ENCODE measurements at places on chromosomes 3 and 15.

DNA sequence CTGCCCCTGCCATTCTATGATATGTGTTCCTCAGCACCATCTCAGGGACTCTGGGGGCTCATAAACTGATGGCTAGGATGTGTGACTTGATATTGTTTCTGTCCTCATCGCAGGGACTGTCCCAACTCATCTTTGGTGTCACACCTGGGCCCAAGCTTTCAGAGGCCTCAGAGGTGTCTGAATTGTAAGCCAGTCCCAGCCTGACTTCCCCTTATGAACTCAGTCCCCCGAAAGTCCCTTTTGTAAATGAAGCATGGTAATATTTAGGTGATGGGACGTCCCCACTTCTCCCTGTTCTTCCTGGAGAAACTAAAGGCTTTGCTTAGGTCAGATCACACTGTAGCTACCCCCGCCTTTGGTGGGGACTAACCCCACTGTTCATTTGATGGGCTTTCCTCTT is 142.4 kb upstream of the TLE3 start:
- no peak for DNase-seq

DNA sequence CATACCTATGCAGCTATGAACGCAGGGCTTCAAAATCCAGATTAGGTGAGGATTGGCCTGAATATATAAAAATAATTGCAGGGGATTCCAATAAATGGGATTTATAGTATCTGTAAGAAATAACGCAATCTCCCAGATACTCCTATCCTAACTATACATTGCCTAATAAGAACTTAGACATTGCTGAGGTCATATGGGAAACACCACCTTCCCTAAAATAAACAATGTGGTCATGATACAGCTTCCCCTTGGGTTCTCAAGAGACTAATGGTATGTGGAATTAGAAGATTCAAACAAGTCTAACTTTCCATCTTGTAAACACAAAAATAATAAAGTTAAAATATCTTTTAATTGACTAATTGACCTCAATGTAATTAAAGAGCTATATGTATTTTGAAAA is 28.2 kb downstream of the UBE3A start:
- no peak for DNase-seq

GRCh38 chr3:97691354-97691753 is 73.2 kb upstream of the ARL6 start:
- DNase-seq = no peak

DNA sequence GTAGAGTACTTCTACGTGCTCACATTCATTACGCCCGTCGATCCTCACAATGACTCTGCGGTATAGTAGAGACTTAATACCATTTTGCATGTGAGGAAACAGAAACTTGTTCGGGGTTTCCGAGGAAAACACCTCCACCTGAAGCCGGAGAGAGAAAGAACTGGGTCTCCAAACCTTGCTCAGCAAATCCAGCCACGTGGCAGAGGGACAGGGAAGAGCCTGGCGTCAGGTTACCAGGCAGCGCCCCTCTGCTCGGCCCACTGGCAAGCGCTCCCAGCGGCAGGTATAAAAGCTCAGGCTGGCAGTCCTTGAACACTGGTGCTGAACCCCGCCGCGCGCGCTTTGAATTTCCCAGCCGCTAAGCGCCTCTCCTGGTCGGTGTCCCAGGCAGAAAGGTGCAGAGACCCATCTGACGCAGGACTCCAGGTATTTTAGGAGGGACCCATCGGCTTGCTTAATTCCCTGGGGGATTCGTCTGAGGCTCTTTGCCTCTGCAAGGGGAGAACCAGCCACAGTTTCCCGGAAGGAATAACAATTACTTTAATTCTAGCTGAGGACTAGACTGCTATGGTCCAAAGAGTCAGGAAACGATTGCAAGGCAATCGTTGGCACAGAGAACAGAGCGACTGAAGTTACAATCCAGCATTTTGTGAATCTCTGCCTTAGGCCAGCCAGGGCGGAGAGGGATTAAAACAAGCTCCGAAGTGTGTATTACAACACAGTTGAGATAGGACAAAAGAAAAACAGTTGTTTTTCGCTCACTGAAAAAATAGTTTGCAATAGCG is at the start of gene C2CD4A:
Gene C2CD4A, plus strand, starts transcription at position 315 of the 785 bp plus-strand sequence. CDS start 637 bp downstream, outside the sequence.
- peak; percentile 12 for DNase-seq

GRCh38 chr15:40276927-40277326 is 5.9 kb downstream of the ANKRD63 start:
- DNase-seq = no peak

- DNase-seq = no peak
These were observed 23.8 kb downstream of the DAG1 start for GRCh38 chr3:49493901-49494300.

GRCh38 chr15:60254416-60254815 is 143.4 kb downstream of the ANXA2 start:
- no peak for DNase-seq

- DNase-seq = no peak
These were observed 45.4 kb upstream of the TRAK1 start for GRCh38 chr3:42045708-42046243.

GRCh38 chr3:122560680-122561079 is 3.4 kb downstream of the PARP9 start:
- peak; percentile 23 for DNase-seq

DNA sequence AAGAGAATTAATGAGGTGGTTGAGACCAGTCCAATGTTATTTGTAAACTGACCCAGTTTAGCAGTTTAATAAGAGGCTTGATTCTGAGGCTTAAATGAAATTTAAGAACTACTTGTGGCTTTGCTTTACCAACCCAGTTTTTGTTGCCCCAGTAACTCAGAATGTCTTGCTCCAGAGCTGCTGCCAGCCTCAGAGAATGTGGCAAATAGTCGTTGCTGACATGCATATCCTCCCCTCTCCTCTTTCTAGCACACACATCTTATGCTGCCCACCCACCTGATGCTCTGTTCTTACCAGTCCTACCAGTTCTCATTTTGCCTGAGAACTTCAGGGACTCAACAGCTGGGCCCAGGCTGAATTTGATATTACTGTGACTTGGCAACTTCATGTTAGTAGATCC is 92.4 kb upstream of the TSC22D2 start:
- DNase-seq = no peak

DNA sequence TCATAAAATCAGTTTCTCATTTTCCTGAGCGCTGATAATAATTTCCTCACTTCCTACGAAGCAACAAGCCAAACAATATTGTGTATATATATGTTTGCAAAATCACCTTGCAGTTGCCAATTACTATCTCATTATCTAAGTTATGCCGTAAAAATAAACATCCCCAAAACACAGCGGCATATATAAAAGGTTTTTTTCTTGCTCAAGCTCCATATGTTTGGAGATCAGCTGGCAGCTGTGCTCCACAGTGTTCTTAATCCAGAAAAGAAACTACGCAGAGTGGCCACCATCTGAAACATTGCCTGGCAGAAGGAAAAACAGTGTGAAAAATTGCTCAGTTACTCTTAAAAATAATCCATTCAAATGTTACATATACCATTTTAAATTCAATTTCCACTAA is 951.4 kb downstream of the PLOD2 start:
- no peak for DNase-seq

GRCh38 chr3:29310865-29311264 is 30.0 kb downstream of the RBMS3 start:
- no peak for DNase-seq

DNA sequence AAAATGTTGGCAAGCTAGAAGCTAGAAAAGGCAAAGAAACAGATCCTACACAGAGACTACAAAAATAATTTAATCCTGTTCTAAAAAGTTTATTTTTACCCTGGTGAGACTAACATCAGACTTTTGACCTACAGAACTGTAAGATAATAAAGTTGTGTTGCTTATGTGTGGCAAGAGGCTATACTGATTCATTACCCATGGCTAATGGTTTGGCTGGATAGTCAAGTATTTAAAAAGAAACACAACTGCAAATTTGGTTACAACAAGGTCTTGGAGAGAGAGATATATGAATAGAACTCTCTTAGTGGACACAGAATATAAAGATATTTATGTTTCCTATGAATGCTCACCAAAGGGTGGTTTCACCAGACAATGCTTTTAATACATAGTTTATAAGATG is 364.2 kb upstream of the PLSCR5 start:
- no peak for DNase-seq

DNA sequence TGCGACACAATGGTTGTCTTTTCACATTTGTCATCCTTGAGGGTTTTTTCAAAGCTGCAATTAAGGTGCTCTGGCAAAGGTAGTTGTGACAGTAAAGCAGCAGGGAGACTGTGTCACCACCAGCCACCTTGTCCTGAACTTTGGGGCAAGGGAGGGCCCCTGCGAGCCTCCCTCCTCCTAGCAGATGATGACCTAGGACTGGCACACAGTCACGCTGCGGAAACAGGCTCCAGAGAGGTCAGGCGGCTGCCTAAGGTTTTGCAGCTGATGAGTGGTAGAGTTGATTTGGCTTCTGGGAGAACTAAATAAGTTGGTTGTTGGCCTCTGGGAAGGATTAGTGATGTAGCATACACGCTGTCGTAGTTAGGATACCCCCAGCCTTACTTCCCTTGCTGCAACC is 62.7 kb downstream of the PDIA5 start:
- DNase-seq = no peak

DNA sequence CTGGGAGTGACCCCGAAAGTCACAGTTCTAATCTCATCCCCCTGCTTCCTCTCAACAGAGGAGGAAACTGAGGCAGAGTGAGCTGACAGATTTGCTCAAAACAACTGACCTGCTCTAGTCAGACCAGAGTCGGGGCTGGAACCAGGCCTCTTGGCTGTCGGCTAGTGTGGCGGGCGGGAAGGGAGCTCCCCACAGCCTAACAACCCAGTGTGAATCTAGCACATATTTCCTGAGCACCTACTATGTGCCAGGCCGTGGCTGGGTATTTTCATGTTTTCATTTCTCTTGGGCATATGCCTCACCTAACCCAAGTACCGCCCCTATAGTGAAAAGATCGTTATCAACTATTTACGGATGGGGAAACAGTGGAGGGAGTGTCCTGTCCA is 27.2 kb downstream of the GRIP2 start:
- no peak for DNase-seq

- no peak for DNase-seq
These were observed 178.3 kb upstream of the PLSCR5 start for GRCh38 chr3:146783446-146783845.

DNA sequence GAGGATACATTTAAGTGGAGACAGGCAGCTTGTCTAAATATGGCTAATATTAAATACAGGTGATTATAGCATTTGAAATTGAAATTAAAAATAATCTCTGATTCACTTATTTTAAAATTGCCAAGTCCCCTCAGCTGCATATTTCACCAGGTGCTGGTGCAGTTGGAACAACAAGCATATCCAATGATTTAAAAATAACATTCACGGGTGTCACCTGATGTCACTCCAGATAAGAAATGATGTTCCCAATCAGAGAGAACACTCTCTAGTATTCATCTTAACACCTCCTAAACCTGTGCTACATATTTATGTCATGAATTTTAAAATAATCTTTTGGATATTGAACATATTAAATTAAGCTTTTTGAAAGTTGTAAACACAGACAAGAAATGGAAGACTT is 249.9 kb downstream of the CADM2 start:
- no peak for DNase-seq

DNA sequence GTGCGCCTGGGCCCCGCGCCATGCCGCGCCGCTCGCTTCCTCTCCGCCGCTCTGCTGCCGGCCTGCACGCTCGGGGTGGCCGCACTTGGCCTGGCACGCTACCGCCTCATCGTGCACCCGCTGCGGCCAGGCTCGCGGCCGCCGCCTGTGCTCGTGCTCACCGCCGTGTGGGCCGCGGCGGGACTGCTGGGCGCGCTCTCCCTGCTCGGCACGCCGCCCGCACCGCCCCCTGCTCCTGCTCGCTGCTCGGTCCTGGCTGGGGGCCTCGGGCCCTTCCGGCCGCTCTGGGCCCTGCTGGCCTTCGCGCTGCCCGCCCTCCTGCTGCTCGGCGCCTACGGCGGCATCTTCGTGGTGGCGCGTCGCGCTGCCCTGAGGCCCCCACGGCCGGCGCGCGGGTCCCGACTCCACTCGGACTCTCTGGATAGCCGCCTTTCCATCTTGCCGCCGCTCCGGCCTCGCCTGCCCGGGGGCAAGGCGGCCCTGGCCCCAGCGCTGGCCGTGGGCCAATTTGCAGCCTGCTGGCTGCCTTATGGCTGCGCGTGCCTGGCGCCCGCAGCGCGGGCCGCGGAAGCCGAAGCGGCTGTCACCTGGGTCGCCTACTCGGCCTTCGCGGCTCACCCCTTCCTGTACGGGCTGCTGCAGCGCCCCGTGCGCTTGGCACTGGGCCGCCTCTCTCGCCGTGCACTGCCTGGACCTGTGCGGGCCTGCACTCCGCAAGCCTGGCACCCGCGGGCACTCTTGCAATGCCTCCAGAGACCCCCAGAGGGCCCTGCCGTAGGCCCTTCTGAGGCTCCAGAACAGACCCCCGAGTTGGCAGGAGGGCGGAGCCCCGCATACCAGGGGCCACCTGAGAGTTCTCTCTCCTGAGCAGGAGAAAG is 951 bp downstream of the GPR62 start:
- no peak for DNase-seq

GRCh38 chr3:54358969-54359694 is 236.8 kb downstream of the CACNA2D3 start:
- DNase-seq = no peak

GRCh38 chr15:72856549-72857040 is 73.0 kb upstream of the ADPGK start:
- no peak for DNase-seq

DNA sequence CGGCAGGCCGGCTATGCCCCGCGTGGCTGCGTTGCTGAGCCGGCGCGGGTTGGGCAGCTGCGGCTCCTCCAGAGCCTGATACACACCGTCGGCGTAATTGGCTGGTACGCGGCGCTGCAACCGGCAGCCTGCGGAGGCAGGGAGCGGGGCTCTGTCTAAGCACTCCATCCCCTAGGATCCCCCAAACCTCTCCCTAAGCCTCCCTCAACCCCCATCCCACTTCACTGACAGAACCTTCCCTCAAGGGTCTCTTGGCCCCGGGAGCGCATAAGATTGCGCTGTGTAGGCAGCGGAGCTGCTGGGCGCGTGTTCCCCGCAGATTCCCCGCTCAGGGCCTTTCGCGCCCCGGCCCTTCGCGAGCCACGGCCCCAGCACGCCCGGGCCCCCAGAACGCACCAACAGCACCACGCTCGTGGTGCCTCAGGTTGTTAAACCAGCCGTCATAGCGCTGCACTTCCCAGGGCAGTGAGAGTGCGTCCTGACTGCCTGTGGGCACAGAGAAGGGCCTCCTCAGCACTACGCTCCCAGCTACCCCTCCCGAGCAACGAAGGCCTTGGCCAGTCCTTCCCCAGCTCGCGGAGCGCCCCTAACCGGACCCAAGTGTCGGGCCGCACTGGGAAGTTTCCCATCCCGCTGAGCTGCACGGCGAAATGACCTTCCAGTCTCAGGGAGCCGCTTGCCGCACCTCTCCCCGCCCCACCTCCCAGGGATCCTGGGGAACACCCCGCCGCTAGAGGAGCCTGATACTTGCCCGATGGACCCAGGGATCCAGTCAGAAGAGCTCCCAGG is 1.2 kb downstream of the DUOX2 start:
- no peak for DNase-seq

DNA sequence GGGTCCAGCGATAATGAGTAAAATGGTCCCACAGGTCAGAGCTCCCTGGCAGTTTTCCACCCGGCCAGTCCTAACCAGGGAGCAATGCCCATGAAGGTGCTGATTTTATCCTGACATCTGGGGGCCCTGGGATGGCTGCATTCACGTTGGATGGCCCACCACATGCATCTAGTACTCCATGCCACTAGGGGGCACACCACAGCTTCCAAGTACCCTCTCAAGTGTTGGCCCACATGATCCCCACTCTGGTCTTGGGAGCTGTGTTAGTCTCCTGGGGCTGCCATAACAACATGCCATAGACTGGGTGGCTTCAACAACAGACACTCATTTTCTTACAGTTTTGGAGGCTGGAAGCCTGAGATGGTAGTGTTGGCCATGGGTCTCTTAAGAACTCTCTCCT is 225.5 kb downstream of the SLCO3A1 start:
- no peak for DNase-seq

GRCh38 chr15:28885630-28886430 is at the start of gene APBA2:
Gene APBA2 (plus strand): TSS chr15:28885974. CDS start chr15:29053885, 167,911 bp downstream.
- peak; percentile 15 for DNase-seq
